Stimulated activated CD4-positive, alpha-beta T cell treated with anti-CD3 and anti-CD28 coated beads, Interleukin-1b, Interleukin-23, amount 100 ng/mL, for 1 hour (primary cell): ENCODE measurements at places on chromosomes 6 and 20.

GRCh38 chr6:31657406-31658157 is 1.9 kb downstream of the APOM start:
- DNase-seq, result no peak

DNA sequence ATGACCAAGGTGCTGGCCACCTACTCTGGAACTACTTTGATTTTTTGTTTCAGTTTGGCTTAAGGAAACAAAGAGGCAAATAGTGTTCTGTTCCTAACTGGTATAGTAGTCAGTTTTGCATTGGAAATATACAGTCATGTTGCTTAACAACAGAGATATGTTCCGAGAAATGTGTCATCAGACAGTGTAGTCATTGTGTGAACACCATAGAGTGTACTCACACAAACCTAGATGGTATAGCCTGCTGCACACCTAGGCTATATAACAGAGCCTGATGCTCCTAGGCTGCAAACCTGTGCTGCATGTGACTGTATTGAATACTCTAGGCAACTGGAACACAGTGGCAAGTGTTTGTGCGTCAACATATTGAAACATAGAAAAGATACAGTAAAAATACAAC is 80.4 kb downstream of the ARID1B start:
- DNase-seq, result no peak

- no peak for DNase-seq
These were observed 172.6 kb upstream of the MOCS1 start for GRCh38 chr6:40106840-40107239.

GRCh38 chr6:31737315-31737990 is 1.1 kb upstream of the CLIC1 start:
- DNase-seq, result no peak

DNA sequence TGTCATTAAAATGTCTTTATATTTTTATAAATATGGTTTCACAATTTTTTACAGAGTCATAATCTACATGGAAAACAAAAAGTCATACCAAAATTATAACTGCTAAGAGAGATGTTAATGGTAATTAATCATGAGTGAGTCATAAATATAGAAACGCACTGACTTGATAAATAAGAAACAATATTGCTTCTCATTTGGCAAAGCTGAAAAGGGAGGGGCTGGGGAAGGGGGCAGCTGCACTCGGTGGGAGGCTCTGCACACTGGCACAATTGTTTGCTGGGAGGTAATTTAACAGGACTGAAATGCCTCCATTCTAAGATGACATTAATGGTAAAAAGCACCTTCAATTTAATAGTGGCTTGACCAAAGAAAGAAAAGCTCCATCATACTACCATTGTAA is 133.3 kb upstream of the AGPAT4 start:
- no peak for DNase-seq

DNA sequence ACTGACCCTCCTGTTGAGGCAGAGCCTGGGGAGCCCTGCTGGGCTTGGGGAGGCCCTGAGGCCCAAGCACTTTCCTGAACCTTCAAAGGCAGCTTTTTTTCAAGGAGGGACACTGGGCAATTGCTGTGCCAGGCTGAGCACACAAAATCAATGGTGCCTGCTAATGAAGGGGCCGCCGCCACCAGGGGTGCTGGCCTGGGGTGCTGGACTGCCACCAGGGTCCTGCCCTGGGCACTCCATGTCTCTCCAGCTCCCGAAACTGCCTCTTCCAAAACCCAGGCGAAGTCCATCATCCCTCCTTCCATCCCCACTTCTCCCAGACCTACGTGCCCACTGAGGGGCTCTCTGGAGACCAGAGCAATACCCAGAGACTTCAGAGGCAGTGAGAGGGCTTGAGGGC is 145.6 kb downstream of the GRM4 start:
- DNase-seq, result no peak

GRCh38 chr6:109478841-109479624 is 4.0 kb downstream of the ZBTB24 start:
- no peak for DNase-seq

DNA sequence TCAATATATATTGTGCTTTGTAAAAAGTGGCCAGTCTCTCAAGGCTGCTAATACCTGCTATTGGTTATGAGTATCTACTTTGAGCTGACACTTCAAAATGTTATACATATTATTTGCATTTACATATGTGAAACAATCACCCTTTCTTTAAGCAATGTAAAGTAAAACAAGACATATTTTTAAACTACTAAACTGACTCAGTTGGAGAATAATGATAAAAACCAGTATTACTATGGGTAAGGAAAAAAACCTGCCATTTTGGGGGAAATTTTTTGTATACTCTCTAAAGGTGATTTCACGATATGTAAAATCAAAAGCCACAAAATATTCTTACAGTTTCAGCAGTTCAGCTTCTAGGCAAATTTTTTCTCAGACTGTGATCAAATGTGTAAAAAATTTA is 232.3 kb downstream of the PRL start:
- no peak for DNase-seq

- no peak for DNase-seq
These were observed 132.5 kb downstream of the EPM2A start for GRCh38 chr6:145602726-145603326.
